ENCODE measurements at places on chromosomes 3 and 15. TPM values are rescaled to one million over a fixed set of nuclear protein-coding genes. Genes with fewer than 3 reads are reported as not detected.

The UBE2E2 gene
- total RNA-seq, result 23.2 TPM

The SUMF1 gene
- total RNA-seq, result 6.6 TPM

The AKAP13 gene
- 79.5 TPM for total RNA-seq

DNA sequence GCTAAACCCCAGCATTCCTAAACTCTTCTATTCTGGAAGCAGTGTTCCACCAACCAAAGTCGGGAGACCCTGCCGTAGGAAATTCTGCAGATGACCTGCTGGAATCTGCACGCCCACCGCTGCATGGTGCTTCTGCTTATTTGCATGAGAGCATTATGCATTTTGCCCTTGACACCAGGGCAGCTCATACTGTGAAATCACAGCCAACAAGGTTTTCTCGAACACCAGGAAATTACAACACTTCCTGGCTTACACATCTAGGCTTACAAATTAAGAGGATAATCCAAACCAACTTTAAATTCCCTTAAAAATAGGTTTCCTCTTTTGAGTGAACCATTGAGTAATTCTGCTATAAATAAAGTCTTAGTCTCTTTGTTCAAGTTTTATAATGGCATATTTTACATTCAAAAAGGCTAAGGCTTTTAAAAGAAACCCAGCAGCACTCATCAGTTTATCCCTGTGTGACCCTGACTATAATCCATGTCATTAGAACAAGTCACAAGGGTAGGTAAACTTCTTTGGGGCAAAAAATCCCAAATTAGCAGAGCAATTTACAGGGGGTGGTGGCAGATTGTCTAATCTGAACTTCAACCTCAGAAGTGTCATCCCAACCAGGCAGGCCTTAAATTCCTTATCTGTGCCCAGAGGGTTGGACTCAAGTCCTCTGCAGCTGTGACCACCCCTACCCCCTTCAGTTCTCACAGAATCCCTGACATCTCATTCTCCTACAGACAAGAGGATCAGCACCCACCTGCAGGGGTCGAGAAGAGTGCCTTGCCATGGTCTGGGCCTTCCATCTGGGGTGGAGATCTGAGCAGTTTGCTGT is 33.5 kb upstream of the RBP1 start:
- no peak for DNase-seq

DNA sequence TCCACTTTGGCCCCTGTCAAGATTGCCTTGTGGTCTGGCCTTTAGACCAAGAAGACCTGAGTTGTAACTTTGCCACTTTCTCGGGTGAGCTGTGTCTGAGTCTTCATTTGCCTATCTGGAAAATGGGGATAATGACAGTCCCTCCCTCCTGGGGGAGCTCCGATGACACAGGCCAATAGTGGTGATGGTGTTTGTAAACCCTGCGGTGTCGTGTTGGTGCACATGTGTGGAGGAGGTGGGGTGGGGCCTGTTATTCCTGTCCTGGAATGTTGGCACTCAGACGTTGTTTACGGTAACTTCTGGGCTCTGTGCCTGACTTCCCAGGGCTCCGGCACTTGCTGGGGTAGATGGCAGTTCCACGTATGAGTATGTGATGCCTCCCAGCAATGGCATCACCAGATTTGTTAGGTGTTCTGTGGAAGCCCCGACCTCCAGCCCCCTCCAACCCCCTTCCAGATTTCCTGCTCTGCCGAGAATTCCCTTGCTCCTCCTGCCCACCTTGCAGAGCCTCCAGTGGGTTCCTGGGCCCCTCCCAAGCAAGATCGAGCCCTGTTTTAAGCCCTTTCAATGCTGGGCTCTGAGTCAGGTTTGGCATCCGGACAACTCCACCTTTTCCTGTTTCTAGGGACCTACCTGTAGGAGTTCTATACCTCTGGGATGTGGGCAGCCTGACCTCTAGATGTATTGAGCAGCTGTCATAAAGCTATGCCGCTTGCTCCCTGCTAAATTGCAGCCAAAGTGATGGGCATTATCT is 31.4 kb downstream of the HRH1 start:
- no peak for DNase-seq

- peak; percentile 88 for DNase-seq
These were observed 160.9 kb downstream of the SMAD6 start for GRCh38 chr15:66862940-66863335.

DNA sequence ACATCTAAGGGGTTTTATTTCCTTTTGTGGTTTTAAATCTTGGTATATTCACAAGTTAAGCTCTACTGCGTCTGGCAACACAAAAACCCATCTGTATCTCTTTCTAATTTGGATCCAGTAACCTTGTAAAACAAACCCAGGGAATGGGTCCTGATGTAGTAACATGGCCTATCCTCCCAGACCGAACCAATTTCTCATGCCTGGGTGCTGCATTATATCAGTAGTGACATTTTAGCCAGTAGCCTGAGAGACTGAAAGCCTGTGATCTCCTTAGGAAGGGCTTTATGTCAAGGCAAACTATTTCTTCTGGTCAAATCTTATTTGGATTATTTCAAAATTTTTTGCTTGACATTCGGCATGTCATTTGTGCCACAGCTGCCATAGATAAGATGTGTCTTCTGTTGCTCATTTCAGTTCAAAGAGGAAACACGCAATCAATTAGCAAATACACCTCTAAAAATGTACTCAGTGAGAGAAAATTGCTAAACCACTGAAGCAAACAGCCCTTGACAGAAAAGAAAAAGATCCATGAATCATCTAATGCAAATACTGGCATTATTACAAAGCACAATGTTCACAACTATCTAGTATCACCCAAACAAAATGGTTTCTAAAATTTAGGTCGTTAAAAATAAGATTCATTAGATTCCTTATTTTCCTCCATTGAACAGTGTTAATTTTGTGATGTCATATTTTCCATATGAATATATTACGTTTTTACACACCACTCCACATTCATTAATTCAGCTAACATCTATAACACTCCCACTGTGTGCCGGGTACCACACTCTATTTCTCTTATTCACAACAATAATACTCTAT is 4.0 kb downstream of the NPTN start:
- no peak for DNase-seq

GRCh38 chr3:58241306-58242044 is 3.9 kb downstream of the ABHD6 start:
- DNase-seq, result no peak

- peak; percentile 28 for DNase-seq
These were observed 1.8 kb upstream of the EOMES start for GRCh38 chr3:27723815-27724458.

Measured in activated CD8-positive, alpha-beta T cell treated with anti-CD3 and anti-CD28 coated beads for 36 hours (primary cell).